ENCODE measurements at places on chromosomes 2 and 18. TPM values are rescaled to one million over a fixed set of nuclear protein-coding genes. Genes with fewer than 3 reads are reported as not detected.

- DNase-seq = no peak
Observed at GRCh38 chr18:10036479-10036878, 122.7 kb downstream of the VAPA start.

DNA sequence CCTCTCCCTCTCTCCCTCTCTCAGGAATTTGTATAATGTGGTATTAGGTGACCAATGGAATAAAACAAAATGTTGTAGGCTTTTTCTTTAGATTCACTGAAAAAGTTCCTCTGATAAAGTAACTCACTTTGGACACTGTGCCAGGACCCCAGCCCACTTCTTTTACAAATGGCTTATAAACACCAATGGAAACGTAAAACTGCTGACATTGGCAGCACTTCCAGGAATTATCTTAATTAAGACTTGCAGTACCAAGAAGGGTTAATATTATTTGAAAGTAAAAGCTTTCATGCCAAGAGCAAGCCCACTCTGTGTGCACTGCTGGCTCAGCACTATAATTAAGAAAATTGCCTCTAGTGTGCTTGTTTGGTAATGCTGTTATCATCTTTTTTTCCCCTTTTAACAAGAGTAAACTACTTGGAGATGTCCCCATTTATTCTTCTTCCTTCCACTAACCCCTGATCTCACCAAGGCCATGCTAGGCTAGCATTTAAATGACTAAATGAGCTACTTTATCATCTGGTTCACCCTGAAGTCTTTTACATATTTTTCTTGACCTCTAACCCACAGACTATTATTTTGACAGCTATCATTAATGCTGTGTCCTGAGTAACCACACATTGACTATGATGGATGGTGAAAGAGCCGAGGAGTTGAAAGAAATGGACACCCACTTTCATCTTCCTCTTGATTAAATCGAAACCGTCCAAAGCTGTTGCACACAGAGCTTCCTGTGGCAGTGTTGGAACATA is 232.2 kb upstream of the ETAA1 start:
- DNase-seq = no peak

- peak; percentile 88 for DNase-seq
Observed at GRCh38 chr2:23669413-23670244, 257.3 kb downstream of the ATAD2B start.

DNA sequence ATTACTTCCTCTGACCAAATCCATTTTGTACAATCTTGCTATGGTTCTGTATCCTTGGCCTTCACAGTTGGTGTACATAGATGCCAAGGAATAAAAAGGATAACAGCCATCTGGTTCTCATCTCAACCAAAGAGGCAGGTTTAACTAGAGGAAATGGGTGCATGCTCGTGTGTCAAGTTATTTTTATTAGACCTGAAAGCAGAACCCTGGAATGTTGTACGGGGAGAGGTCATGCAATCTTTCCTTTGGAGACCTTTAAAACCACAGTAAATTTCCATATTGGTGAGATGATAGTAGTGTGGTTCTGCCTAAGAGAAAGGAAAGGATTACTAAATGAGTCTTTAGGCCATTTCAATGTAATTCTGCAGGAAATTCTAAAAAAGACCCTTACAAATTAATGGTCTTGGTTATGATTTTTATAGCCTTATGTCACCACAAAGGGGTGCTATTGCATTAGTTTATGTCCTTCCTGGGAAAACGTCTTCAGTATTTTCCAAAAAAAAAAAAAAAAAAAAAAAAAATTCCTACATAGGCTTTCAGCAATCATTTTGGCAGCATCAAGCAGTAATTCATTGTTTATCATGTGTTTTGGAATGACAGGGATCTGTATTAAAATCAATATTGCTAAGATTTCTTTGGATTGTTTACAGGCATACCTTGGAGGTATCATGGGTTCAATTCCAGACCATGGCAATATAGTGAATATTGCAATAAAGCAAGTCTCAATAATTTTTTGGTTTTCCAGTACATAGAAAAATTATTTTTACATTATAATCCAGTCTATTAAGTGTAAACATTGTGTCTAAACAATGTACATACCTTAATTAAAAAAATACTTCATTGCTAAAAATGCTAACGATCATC is 270.8 kb downstream of the NYAP2 start:
- DNase-seq = no peak

DNA sequence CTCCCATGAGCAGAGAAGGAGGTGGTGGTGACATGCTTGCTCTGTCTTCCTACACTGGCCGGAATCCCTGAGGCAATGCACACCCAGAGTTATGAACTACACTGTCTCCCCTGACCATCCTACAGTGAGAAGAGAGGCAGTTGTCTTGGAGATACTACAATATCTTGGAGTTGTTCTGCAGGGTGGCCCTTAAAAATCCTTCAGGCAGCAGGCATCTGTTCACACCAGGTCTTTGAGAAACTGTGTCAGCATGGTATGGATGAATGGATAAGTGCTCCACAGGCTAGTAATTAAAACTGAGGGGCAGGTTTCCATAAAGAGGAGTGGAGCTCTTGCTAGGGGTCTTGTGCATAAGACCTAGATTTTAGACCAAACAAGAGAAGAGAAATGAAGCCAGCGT is 223.7 kb upstream of the COPS8 start:
- DNase-seq = no peak

GRCh38 chr2:23429036-23429435 is 44.1 kb downstream of the KLHL29 start:
- DNase-seq = no peak

The RBKS gene
- total RNA-seq = 3.3 TPM

- DNase-seq = no peak
Observed at GRCh38 chr2:97348265-97348664, 235.3 kb downstream of the ANKRD36 start.

DNA sequence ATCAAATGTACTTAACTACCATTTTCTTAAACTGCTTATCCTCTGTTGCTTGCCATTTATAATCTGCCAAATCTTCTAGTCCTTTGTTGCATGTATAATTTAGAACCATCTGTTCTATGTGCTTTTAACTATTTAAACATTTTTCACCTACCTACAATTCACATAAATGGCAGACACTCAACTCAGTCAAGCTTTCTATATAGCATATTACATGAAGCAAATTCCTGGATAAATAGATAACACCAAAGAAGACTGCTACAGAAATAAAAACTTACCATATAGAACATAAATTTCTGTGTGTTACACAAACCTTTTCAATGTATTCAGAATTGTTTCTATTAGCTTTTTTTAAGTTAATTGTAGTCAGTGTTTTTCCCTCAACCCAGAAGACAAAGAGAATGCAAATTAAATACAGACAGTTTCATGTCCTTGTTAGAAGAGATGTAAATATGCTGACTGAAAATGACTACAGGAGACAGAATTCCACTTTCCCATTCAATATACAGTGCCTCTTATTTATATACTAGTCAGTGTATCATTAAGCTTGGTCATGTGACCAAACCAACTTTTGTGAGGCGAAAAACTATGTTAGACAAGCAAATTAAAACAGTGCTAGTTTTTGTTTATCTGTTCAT is 2.6 kb downstream of the BAZ2B start:
- DNase-seq = no peak

- DNase-seq = no peak
Observed at GRCh38 chr2:176814740-176815367, 397.7 kb upstream of the HNRNPA3 start.

DNA sequence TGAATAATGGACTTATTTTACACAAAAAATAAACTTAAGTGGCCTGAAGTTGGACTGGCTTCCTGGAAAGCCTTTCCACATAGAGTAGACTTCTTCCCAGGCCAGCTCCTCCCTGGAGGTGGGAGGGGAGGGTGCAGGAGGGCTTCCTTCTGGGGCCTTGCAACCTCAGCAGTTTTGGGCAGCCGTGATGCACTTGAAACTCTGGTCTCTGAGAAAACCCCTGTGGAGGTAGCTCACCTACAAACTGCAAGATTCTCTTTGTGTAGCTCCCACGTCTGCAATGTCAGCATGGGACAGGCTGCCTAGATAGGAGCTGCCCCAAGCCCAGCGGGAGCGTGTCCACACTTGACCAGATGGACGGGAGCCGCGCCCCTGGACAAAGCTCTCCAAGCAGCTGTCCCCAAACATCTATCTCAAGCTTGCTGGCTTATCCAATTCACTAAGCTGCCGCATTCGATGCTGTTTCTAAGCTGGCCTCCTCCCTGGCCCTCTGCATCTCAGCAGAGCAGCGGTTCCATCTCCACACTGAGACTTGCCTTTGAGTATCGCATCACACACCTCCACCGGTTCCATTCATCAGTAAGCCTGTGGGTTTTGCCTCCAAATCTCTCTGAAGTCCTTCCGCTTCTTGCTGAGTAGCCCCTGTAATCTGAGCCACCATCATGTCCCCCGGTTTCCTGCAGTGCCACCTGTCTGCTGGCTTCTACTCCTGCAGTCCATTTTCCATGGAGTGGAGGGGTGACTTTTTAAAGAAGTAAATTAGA is 1.6 kb upstream of the LPIN1 start:
- DNase-seq = peak; percentile 28

The CFAP53 gene
- total RNA-seq = 0.35 TPM

- DNase-seq = no peak
Observed at GRCh38 chr18:50560681-50561629, 1.1 kb downstream of the MAPK4 start.

GRCh38 chr2:202267495-202267894 is 1.9 kb downstream of the NOP58 start:
- no peak for DNase-seq

The CPLX4 gene
- not detected for total RNA-seq

DNA sequence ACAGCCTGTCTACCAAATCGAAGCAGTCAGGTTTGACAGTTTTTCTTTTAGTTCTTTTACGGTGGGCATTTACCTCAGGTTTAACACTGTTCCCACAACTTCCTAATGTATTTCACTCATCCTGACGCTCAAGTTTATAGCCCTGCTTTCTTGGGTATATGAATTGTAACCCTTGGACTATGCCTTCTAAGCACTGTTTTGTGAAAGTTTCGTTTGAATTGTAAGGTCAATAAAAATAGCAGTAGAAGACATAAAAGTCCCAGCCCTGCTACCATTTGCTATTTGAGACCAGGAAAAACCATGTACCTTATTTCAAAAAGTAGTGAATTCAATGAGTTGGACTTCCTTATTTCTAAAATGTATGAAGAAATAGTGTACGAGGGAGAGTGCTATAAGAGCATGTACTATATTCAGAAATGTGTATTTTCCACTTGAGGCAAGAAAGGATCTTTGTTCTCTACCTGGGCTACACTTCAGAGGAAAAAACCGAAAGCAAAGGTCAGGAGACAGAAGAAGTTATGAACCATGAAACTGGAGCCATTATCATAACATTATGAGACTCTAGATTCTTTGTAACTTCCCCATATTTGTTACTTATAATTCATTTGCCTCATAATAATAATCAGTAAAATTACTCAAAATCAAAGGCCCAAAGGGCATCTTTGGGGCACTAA is 1.9 kb upstream of the ZC3H15 start:
- no peak for DNase-seq

DNA sequence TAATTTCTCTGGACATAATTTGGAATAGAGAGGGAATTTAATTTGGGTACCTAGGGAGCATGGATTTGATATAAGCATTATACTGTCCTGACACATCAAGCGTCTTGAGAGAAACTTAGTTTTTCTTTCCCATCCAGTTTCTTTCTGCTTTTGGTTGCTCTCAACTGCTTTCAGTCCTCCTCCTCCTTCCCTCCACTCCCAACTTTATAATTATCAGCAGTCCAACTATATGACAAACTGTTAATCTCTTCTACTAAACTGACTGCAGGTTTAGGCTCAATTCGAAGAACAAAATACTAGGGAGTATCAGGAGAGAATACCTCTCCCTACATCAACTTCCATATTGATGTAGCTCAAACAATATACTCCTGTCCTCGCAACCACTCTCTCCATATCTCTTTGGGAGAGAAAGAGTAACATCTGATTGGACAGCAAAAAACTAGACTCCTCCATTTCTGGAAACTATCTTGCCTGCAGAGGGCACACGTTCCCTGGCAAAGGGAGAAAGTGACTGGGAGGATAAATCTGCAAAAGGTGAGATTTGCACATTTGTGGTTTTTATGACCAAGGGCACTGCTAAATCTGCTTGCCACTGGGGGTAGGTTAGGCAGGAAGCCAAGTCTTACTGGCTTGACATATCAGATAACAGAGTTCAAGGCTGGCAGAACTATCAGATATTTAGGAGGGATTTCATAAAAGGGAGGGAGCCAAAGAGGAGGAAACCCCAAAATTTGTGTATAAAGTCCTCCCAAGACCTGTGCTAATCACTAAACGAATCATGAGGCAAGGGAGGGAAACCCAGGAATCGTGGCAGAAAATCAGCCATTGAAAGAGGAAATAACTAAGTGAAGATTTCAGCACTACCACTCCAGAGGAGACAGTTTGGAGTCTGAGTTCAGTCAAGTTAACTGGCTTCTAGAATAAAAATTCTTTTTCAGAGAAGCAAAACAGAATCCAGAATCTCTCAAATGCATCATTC is 40.0 kb downstream of the ICA1L start:
- DNase-seq = no peak

The CD8B2 gene
- not detected for total RNA-seq

- DNase-seq = no peak
Observed at GRCh38 chr18:55787536-55788073, 199.6 kb upstream of the TCF4 start.

GRCh38 chr2:68710756-68711155 is 23.9 kb upstream of the ARHGAP25 start:
- DNase-seq = no peak

DNA sequence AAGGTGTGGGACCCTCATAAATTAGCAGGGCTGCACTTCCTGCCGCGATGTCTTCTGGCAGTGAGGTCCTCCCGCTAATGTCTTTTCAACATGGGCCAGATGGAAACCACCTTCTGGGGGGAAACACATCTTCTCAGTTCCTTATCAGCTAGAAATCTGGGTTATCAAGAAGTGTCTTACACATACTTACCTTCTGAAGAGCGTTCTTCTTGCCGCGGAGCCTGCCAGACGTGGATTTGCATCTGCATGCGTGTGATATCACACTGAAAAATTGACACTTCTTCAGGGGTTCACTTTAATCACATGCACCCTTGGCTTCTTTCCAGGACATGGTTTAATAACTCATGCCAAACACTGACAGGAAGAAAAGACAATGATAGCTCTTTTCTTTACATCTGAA is 163.5 kb upstream of the SOX11 start:
- no peak for DNase-seq

The ADCY3 gene
- 44.0 TPM for total RNA-seq

DNA sequence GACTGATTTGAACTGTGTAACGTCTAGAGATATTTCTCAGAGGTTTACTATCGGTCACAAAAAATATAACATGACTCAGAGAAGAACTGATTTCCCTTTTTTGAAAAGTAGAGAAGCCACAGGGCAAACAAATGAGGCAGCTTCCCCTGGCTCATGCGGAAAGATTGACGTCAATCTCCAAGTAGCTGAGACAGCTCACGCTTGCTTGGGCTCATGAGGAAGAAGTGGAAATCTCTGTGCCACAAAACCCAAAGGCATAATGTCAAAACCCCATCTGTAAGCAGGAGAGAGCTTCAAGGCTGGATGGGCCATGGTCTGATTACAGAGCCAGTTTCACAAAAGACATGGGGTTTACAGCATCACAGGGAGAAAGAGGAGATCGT is 188.1 kb downstream of the ARL4C start:
- DNase-seq = no peak
